Femur (tissue), 1 donor: ENCODE measurements at places on chromosomes 2 and 18.

DNA sequence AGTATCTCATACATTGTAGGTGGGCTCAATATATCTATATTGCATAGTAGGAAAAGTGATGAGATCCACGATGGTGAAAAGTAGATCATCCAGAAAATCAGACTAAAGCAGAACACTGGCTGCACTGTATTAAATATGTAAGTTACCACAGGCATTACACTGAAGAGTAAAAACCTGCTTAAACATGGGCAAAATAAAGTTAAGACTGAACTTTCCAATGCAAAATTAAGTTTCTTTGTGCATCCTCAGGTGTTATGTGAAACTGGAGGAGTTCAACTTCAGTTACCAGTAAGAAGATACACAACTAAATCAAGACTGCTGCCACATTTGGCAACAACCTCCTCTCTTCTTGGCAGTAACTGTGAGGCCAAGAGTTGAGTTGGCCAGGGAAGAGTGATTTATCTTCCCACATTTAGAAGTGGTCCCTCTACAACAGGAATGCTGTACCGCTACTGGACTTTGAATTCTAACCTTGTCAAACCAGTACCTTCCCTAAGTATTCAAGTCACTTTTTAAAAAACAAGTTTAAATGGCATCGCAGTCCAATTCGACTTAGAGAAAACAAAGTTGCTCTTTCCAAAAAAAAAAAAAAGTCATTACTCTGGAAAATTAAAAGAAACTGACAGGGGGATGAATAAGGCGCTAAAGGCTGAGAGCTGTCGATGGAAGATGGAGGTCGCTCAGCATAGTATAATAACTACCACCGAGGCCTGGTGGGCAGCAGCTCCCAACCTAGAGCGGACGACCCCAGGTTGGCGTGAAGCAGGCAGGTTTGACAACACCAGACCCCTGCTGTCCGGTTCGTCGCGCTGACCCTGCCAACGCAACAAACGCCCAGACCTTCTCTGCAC lies 1.1 kb downstream of the MAP4K3 start:
- DNase-seq, result peak; percentile 56

GRCh38 chr18:5571666-5572065 lies 27.9 kb upstream of the EPB41L3 start:
- peak; percentile 37 for DNase-seq

GRCh38 chr2:191432121-191432520 lies 186.9 kb downstream of the MYO1B start:
- DNase-seq, result no peak

DNA sequence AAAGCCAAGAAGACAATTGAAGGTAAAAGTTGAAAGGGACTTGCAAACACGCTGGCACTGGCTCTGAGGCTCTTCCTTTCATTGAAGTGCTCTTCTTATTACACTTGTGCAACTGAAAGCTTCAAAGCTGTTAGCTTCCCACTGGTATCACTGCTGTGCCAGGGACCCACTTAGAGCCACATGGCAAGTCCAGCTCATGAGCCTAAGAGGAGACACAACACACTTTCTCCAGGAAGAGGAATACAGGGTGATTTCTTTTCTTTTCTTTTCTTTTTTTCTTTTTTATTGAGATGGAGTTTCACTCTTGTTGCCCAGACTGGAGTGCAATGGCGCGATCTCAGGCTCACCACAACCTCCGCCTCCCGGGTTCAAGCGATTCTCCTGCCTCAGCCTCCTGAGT lies 218.2 kb downstream of the ATAD2B start:
- DNase-seq, result no peak

- DNase-seq, result no peak
Observed at GRCh38 chr2:19203866-19204265, 154.6 kb downstream of the OSR1 start.

DNA sequence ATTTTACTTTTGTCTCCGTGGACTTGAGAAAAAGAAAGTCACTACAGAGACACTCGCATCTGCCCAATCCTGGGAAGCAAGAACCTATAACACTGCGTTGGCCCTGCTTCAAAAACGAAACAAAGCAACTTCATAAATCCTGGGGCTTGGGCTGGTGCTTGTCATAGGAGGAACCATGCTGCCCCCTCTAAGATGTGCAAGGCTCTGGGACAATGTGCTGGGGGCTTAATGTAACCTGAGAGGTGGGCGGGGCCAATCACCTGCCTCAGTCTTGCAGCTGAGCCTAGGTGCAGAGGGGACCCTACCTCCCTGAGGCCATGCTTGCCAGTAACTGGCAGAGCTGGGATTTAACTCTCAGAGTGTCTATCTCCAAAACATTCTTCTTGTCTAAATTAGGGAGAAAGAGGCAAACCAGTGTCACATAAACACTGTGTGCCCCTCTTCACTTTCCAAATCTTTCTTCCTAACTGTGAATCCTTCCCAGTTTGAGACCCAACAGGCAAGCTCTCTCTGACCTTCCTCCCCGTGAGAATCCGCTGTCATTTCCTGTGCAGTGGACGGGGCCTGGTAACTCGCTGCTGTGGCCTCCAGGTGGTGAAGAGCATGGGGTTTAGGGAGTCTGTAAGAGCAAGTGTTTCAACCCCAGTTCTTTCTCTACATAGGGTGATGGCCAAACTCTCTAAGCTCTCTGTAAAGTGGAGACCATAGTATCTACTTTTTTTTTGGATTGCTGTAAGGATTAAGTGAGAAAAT lies 115.1 kb downstream of the ACKR3 start:
- no peak for DNase-seq

DNA sequence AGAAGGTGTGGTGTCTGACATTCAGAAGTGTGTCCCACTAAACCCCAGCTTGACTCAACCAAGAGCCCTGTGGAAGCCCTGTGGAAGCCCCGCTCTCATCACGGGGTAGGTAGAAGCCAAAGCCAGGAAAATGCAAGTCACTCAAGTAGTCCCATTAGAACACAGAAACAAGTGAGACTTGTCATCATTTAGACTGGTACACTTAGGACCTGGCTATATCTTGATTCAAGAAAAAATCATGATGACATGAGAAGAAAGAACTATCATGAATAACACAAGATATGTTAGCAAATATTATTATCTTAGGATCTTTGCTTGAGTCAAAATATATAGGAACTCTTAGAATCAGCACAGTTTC lies 28.2 kb upstream of the SULT1C4 start:
- no peak for DNase-seq

DNA sequence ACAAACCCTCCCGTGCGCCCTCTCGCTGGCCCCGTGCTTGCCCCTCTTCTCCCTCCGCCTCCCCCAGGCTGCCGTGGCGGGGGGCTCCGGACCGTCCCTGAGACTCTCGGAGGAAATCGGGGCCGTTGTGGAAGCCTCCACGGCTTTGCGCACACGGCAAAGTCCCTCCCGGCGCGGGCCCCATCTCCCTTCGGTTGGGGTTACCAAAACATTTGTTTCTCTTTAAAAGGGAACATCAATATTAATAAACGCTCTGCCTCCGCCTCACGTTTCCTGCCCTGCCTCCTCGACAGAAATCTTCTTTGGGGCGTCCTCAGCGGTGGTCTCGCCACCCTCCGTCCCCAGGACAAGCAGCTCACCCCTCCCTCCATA lies 3.8 kb downstream of the PAX3 start:
- DNase-seq, result no peak

- DNase-seq, result no peak
Observed at GRCh38 chr2:18790509-18791171, 201.3 kb upstream of the NT5C1B start.

DNA sequence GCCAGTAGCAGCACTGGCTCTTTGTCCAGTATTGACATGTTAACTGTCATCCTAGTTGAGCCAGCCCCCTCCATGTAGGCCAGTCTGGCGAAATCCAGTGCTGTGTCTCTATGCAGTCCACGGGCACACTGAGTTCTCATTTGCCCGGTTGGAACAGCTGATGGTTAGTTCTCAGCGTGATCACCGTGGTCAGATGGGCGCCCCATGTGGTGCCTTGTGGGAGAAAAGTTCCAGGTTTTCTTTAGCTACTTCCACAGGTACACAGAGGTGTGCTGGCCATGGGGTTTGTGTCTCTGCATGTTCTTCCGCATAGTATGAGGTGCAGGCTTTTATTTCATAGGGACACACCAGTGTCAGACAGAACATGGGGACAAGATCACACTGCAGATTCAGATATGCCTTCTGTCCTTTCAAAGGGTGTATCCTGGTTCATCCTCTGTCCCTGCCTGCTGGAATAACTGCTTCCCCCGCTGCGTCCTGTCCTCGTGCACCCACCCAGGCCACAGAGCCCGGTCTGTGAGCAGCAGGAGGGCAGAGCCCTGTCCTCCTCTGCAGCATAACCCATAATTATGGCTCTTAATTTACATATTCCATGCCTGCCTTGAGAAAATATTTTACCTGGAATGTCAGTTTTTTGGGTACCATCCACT lies 334.1 kb downstream of the GBX2 start:
- no peak for DNase-seq

DNA sequence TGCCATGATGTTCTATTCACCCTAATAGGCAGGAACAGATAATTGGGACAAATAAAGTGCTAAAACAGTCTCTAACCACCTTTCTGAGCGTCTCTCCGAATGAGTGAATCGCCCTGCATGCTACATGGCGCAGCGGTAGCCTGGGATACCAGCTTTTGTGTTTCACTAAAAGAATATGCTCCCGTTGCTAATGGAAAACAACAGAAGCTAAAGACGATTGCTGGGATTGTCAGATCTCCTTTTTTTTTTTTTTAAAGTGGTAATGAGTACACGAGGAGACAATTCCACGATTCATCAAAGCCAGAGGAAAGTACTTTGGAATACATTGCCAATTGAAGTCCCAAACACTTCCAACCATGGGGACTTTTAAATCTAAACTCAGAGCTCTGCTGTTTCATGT lies 1815.3 kb upstream of the CELF4 start:
- no peak for DNase-seq

GRCh38 chr2:147325990-147326389 lies 518.8 kb upstream of the ACVR2A start:
- DNase-seq, result no peak

GRCh38 chr18:36392164-36392978 lies 94.9 kb downstream of the FHOD3 start:
- no peak for DNase-seq

- no peak for DNase-seq
Observed at GRCh38 chr2:58401936-58402335, 160.8 kb upstream of the FANCL start.

DNA sequence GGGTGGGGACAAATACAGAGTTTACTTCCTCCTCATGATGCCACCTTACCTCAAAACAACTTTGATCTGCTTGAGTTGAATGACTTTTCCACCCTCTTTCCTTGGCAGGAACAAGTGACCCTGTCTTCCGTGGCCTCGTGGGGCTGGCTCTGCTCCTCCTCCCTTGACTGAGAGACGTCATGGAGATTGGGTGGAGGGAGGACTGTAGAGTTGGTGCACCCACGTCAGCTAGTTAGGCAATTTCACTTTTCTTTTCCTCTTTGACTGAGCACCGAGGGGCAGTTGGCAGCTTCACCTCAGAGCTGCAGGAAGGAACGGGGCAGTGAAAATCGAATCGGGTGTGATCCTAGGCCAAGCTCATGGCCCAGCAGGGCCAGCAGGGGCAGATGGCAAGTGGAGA lies at the start of gene SP140:
TSS of gene SP140 (plus strand) at position 251 of the 400 bp plus-strand sequence. CDS start at position 360, 109 bp downstream.
- DNase-seq, result peak; percentile 27

DNA sequence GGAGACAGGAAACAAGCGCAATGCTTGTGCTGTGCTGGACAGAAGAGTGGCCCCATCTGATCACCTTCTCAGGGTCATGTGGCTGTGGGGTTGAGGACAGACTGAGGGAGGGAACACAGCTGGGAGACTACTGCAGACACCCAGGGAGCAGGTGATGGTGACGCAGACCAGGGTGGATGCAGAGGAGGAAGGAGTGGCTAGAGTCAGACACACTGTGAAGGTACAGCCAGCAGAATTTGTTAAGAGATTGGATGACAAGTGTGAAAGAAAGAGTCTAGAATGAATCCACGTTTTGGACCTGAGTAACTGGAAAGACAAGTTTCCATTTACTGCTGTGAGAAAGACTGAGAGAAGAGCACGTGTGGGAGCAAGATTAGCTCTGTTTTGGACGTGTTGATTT lies 15.9 kb upstream of the POMC start:
- DNase-seq, result no peak
